K562 (cell line): ENCODE measurements at places on chromosomes 7 and 10.

- DNase-seq = no peak
Measured at GRCh38 chr10:113235508-113235907, 285.5 kb downstream of the TCF7L2 start.

GRCh38 chr10:88809621-88810020, 7.1 kb downstream of the LIPM start:
- no peak for DNase-seq

DNA sequence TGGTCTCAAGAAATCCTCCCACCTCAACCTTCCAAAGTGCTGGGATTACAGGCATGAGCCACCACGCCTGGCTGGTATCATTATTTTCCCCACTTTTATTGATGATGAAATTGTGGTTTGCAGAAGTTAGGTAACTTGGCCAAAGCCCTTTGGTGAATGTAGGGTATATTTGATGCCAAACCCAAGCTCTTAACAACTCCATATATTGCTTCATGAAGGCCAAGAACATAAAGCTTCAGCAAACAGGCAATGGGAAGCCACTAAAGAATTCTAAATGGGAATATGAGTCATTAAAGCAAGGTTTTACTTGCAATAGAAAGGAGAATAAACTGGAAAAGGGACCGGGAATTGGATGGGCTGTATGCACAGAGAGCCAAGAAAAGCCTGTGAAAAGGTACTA, 142.7 kb downstream of the KMT2E start:
- DNase-seq = no peak

- DNase-seq = no peak
Measured at GRCh38 chr10:78764846-78765430, 303.8 kb upstream of the ZMIZ1 start.

DNA sequence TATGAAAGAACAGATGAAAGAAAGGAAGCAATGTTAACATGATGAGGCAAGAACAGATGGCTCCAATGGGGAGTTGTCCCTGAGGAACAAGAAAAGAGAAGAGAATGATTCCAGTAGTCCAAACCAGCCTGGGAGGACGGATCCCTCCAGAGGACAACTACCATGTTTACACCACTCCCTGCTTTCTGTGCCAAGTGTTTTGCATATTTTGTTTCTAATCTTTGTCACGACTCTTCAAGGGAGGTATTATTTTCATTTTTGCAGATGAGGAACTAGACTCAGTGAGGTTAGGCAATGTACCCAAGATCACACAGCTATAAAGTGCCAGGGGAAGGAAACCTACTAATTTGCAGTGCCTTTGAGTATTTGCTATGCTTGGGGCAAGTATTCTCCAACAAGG, 116.2 kb downstream of the PARP12 start:
- DNase-seq = no peak

GRCh38 chr10:114648368-114648767, 9.7 kb downstream of the ABLIM1 start:
- DNase-seq = no peak

DNA sequence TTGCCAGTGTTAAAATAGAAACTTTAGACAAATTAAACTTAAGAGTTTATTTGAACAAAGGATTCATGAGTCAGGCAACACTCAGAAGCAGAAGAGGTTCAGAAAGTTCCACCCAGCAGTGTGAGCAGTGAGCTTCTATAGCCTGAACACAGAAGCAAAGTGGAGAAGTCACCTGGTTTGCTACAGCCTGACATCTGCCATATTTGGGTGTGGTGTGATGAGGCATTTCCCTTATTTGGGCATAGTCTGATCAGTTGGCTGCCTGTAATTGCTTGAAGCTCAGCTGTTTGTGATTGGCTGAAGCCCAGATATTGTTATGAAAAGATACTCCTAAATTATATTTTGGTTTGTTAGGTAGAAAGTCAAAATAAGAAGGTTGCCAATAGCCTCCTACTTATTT, 39.1 kb downstream of the VWC2 start:
- DNase-seq = no peak

GRCh38 chr7:18939771-18940592, 177.5 kb downstream of the TWIST1 start:
- DNase-seq = no peak

GRCh38 chr7:65951837-65952578, 30.0 kb downstream of the GUSB start:
- no peak for DNase-seq

DNA sequence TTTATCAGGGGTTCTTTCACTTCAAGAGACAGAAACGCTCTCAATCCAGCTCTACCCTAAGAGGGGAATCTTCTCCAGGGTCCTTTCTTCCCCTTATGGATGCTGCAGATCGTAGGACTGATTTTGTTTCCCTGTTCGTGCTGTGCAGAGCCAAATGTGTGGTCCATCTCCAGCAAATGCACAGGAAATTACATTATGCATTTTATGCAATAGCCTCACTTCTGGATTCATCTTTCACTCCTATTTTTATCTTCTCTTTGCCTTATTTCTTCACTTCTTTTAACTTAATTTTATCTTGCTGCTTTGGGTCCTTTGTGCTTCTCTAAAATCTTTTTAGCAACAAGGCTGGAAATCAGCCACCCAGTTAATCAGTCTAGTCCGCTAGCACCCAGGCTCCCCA, 184.5 kb upstream of the INHBA start:
- DNase-seq = no peak

DNA sequence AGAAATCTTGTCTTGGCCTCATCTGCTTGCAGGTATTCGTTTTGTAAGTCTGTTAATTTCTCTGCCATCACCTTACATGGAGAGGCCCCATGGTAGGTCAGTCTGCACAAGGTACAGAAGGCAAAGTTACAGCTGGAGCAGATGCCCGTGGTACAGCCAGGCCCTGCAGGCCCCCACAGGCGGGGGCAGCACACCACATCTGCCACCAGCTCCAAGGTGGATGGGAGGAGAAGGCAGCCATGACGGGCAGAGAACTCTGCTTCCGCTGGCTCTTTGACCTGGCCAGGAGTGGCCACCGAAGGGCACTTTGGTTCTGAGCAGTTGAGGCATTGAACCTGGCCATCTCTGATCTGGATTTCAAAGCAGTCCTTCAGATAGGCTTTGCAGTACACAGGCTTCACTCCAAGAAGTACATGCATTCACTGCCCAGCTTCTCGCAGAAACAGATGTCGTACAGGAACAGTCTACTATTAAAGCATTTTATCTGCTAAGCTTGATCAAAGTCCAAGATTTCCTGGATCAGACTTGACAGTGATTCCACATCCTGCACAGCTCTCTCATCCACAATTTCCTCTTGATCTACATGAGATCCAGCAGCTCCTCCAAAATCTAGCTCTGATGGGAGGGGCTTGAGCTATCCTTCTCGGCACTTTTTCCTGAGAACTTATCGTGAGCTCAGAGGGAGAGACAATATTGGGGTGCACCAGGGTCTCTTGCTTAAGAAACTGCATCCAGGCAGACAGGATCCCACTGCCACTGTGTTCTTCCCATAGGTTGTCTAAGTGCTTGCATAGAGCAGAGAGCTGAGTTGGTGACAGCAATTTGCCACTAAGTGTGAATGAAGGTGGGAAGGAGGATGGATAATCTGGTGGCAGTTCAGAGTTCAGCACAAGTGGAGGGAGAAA, 120.7 kb downstream of the TRRAP start:
- DNase-seq = no peak

DNA sequence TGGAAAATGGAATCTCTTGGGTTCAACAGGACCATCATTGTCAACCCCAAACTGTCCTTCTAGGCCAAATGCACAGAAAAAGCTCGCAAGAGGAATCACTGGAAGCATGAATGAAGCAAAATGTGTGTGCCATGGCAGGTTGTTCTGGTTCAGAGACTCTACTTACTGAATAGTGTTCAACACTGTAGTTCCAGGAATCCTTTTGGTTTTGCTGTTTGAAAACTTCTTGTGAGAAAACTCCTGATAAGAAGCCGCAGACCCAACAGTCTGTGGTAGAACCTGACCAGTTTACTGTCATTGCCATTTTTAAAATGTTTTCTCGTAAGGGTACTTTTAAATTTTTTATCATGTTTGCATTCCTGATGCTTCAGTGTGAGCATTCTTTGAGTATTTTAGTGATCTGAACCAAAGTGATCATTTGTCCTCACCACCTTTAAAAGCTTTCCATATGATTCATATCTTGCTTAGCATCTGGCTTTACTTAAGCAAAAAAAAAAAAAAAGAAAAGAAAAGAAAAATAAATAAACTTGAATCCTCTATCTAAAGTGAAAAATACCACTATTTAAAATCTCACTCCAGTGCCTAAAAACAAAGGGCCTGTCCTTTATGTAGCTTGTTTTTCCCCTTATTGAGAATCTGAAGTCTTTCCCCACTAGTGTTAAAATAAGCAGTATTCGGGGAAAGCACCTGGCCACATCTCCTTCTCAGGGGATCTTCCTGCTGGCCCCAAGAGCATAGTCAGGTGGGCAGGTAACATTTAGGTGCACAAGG, 92.4 kb downstream of the WNT2 start:
- no peak for DNase-seq

DNA sequence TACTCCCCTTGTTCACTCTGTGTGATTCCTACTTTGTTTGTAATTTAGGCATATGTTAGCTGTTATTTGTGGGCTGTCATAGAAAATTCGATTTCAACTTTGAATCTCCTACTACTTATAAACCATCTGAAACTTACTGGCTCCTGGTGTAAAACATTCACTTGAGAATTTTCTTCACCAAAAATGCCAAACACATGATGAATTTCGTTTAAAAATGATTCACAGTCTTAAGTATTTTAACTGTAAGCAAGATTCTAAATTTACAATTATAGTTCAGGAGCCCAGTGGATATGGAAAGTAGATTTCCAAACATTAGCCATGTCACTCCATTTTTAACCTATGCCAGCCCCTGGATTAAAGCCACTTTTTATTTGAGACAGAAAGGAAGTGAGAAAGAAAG, 3.1 kb downstream of the CPED1 start:
- DNase-seq = no peak

DNA sequence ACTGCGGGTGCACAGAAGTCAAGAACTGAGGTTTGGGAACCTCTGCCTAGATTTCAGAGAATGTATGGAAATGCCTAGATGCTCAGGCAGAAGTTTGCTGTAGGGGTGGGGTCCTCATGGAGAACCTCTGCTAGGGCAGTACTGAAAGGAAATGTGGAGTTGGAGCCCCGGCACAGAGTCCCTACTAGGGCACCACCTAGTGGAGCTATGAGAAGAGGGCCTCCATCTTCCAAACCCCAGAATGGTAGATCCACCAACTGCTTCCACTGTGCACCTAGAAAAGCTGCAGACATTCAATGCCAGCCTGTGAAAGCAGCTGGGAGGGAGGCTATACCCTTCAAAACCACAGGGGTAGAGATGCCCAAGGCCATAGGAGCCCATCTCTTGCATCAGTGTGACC, 1336.0 kb upstream of the CELF2 start:
- no peak for DNase-seq

DNA sequence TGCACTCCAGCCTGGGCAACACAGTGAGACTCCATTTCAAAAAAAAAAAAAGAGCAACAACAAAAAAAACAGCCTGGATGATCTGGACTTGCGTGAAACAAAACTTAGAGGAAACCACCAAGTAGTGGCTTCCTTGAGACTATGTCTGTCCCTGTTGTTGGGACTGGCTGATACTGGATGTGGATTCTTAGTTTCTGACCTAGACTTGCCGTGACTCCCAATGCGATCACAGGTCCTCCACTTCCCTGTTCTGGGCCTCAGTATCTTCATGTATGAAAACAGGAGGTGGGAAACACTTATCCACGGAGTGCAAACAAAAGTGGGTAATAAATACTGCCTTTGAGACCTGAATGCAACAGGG, 125.7 kb downstream of the PRPF18 start:
- DNase-seq = no peak

DNA sequence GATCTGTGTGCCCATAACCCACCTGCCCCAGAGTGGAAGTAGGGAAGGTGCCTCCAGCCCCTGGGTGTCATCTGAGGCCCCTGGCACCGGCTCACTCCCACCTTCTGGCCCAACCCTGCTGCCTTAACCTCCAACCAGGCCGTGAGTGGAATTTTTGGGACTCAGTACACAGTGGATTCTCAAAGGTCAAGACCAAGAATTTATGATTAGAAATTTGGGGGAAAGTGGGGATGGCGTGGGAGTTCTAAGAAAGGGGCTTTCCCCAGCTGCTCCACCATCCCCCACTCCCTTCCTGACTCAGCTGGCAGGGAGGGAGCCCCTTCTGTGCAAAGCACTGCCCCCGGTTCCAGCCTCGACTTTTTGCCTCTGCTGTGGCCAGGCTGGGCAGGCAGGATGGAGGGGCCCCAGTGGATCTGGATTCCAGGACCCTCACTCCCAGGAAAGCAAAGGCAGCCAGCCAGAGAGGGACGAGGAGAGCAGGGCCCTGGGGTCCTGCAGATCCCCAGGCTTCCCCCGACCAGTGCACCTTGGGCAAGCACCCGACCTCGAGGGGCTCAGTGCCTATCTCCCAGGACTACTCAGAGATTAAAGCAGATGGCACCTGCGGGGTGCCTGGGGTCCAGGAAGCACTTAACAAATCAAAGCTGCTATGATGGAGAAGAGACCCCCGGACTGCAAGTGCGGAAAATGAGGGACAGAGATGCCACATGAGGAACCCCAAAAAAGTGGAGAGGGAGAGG, 12.8 kb downstream of the SPOCK2 start:
- no peak for DNase-seq

DNA sequence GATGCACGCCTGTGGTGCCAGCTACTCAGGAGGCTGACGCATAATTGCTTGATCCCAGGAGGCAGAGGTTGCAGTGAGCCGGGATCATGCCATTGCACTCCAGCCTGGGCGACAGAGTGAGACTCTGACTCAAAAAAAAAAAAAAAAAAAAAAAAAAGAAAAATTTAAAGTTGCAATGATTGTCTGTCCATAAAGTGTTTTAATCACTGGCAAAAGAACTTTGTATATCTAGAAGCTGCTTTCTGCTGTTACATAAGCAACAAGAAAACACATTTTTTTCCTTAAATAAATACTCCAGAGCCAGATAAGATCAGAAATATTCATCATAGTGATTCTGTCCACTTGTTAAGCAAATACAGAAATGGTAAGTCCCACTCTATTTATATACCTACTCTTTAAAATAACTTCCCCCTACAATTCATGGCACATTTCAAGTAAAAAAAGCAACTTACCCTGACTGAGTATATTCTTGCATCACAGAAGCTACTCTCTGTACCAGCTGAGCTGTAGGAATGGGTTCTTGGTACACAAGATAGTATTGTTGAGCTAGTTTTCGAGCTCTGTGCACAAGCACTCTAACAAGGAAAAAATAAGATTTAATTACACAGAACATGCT, 7.6 kb downstream of the PSMA2 start:
- DNase-seq = no peak

- no peak for DNase-seq
Measured at GRCh38 chr7:97305589-97305988, 188.1 kb downstream of the SDHAF3 start.

- DNase-seq = no peak
Measured at GRCh38 chr7:12942609-12943008, 255.2 kb downstream of the ARL4A start.

DNA sequence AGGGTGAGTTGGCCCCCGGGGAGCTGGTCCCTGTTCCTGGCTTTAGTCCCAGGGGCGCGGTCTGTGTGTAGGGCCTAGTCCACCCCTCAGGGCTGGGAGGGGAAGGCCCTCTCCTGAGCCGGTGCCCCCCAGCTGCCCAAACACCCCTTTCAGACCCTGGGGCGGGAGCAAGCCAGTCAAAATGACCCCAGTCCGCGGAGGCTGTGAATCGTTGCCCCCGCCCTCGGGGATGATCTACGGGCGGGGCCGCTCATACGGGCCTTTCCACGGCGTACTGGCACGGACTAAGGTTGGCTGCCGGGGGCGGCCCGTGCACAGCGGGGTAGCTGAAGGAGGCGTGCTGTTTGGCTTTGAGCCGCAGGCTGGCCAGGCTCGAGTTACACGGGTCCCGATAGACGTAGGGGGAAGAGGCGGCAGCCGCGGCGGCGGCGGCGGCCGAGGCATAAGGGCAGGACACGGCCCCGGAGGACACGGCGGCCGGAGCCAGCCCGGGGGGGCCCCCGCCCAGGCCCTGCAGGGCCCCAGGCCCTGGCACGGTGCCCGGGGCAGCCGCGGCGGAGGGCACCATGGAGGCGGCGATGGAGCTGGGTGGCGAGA, 4.3 kb downstream of the ELOVL3 start:
- peak; percentile 51 for DNase-seq
